Activated CD8-positive, alpha-beta T cell treated with anti-CD3 and anti-CD28 coated beads for 36 hours (primary cell): ENCODE measurements at places on chromosomes 12 and 14. TPM values are rescaled to one million over a fixed set of nuclear protein-coding genes. Genes with fewer than 3 reads are reported as not detected.

DAZAP2 gene
- total RNA-seq: 91.7 TPM

PRB2 gene
- not detected for total RNA-seq

TGM1 gene
- total RNA-seq: 3.0 TPM

CDCA3 gene
- 74.6 TPM for total RNA-seq

GARIN6 gene
- total RNA-seq: not detected

- no peak for DNase-seq
- no peaks in the 10 kb centered on the region for H3K27me3 ChIP-seq
- H3K36me3 ChIP-seq: no peaks in the 10 kb centered on the region
- no peak overlapping the region for H3K27ac ChIP-seq
Observed at GRCh38 chr14:104788161-104788818, 7.3 kb downstream of the AKT1 start.

GRCh38 chr12:55937981-55938380, 7.0 kb downstream of the DGKA start:
- H3K27ac ChIP-seq: peak overlapping the region; percentile 99
- H3K27me3 ChIP-seq: no peaks in the 10 kb centered on the region
- no peak for DNase-seq
- peaks cover 87% of the 10 kb centered on the region for H3K4me1 ChIP-seq
- no peak overlapping the region for H3K4me3 ChIP-seq

- no peak for DNase-seq
- no peaks in the 10 kb centered on the region for H3K36me3 ChIP-seq
- H3K4me3 ChIP-seq: no peak overlapping the region
- H3K27ac ChIP-seq: no peak overlapping the region
- H3K27me3 ChIP-seq: no peaks in the 10 kb centered on the region
Observed at GRCh38 chr14:56199095-56199981, 81.1 kb downstream of the PELI2 start.

DNA sequence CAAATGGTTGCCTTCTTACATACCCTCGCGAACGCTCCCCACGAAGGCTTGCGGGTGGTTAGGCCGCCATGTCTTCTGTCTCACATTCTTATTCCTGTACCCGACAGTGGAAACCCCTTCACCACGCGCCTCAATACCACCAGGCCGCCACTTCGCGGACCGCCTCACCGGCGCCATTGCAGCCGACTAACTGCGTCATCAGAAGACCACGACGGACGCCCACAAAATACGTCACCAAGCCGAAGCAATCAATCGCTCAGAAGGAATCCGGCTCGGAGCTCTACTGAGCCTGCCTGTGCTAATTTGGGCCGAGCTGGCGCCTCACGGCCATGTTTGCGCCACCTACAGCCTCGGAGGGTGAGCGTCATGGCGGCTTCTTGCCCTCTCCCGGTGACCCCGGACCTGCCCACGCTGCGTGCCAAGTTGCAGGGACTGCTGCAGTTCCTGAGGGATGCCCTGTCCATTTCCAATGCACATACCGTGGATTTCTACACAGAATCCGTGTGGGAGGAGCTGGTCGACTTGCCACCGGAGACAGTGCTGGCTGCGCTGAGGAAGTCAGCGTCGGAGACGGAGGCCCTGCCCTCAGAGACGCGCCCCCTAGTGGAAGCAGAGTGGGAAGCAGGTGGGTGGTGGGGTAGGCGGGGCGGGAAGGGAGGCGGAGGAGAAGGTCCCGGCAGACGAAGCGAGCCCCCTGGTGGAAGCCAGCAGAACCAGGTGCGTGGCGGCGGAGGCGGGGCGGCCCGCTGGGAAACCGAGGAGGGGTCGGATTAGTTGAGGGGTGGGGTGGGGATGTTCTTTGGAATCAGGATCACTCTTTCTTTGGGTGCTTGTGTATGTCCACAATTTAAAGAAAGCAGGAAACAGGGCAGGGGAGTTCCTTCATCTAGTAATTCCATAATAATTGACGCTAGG, at the start of the genes CCDC59 and METTL25:
TSS of gene CCDC59 (minus strand) at position 188 of the 915 bp plus-strand sequence. CDS start at position 177, 11 bp downstream.
TSS of gene METTL25 (plus strand) at position 330 of the 915 bp plus-strand sequence. CDS start at position 367, 37 bp downstream.
- H3K27ac ChIP-seq: peak within 1 kb of the TSS; percentile 99
- H3K27me3 ChIP-seq: no peaks in the 10 kb centered on the region
- H3K36me3 ChIP-seq: peaks cover 47% of the 10 kb centered on the region
- peak within 1 kb of the TSS; percentile 91 for H3K4me3 ChIP-seq
- peaks cover 47% of the 10 kb centered on the region for H3K4me1 ChIP-seq

- no peaks in the 10 kb centered on the region for H3K27me3 ChIP-seq
- no peaks in the 10 kb centered on the region for H3K36me3 ChIP-seq
- H3K27ac ChIP-seq: no peak overlapping the region
- no peak for DNase-seq
- no peaks in the 10 kb centered on the region for H3K4me1 ChIP-seq
Observed at GRCh38 chr12:18267427-18268099, 6.2 kb downstream of the PIK3C2G start.

- H3K27me3 ChIP-seq: no peaks in the 10 kb centered on the region
- DNase-seq: no peak
- no peak overlapping the region for H3K4me3 ChIP-seq
- H3K36me3 ChIP-seq: no peaks in the 10 kb centered on the region
- no peak overlapping the region for H3K27ac ChIP-seq
- no peaks in the 10 kb centered on the region for H3K4me1 ChIP-seq
Observed at GRCh38 chr12:67873355-67873754, 115.9 kb upstream of the IFNG-AS1 start.

GRCh38 chr12:125228519-125229260, 163.5 kb downstream of the AACS start:
- H3K27me3 ChIP-seq: peaks cover 4% of the 10 kb centered on the region
- no peaks in the 10 kb centered on the region for H3K4me1 ChIP-seq
- DNase-seq: no peak
- no peak overlapping the region for H3K4me3 ChIP-seq

DNA sequence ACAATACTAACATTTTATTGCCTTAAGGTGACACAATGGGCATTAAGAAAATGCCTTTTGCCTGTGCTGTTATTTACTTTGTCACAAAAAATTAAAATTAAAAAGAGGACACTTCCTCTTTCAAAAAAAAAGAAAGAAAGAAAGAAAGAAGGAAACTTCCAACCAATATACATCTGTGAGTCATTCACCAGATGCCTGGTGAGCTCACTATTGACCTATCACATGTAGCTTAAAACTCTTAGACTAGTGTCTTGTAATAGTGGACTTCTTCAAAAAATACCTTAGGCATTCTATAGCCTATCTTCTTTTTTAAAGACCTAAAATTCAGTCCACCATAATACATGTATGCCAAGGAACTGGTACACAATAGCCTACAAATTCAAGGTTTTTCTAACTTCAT, 4.9 kb upstream of the SOX5 start:
- no peaks in the 10 kb centered on the region for H3K4me1 ChIP-seq
- DNase-seq: no peak
- no peak overlapping the region for H3K4me3 ChIP-seq
- H3K27me3 ChIP-seq: no peaks in the 10 kb centered on the region
- H3K36me3 ChIP-seq: no peaks in the 10 kb centered on the region
- H3K27ac ChIP-seq: no peak overlapping the region
